Activated naive CD8-positive, alpha-beta T cell treated with anti-CD3 and anti-CD28 coated beads for 36 hours (primary cell): ENCODE measurements at places on chromosomes 7 and 10.

DNA sequence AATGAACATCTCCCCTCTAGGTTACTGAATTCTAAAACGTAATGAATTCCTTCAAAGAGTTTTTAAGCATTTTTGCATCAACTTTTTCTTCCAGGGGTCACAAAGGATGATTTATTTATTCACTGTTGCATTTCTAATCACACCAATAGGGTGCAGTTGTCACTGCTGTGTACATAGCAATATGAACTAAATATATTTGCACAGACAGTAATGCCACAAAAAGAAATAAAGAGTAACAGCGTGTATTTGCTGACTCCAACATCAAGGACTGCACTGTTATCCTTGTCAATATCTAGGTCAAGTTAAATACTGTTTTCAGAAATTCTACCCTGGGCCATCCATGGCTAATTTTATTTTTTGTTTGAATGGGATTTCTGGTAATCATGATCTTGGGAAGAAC lies 138.0 kb downstream of the FRMD4A start:
- no peaks in the 10 kb centered on the region for H3K36me3 ChIP-seq
- no peak for DNase-seq
- H3K27ac ChIP-seq, result no peak overlapping the region
- peaks cover 38% of the 10 kb centered on the region for H3K27me3 ChIP-seq
- H3K4me1 ChIP-seq, result peaks cover 2% of the 10 kb centered on the region
- no peak overlapping the region for H3K4me3 ChIP-seq

GRCh38 chr10:71971769-71972555 lies 7.8 kb downstream of the CHST3 start:
- no peak for DNase-seq
- no peaks in the 10 kb centered on the region for H3K27me3 ChIP-seq
- peaks cover 37% of the 10 kb centered on the region for H3K4me1 ChIP-seq
- H3K27ac ChIP-seq, result no peak overlapping the region

GRCh38 chr10:4736608-4737007 lies 89.4 kb upstream of the AKR1E2 start:
- no peak overlapping the region for H3K4me3 ChIP-seq
- H3K27me3 ChIP-seq, result peaks cover 20% of the 10 kb centered on the region
- DNase-seq, result no peak
- no peaks in the 10 kb centered on the region for H3K4me1 ChIP-seq
- H3K36me3 ChIP-seq, result no peaks in the 10 kb centered on the region

GRCh38 chr10:124058346-124059003 lies 34.9 kb downstream of the CHST15 start:
- no peak overlapping the region for H3K27ac ChIP-seq
- H3K4me1 ChIP-seq, result no peaks in the 10 kb centered on the region

DNA sequence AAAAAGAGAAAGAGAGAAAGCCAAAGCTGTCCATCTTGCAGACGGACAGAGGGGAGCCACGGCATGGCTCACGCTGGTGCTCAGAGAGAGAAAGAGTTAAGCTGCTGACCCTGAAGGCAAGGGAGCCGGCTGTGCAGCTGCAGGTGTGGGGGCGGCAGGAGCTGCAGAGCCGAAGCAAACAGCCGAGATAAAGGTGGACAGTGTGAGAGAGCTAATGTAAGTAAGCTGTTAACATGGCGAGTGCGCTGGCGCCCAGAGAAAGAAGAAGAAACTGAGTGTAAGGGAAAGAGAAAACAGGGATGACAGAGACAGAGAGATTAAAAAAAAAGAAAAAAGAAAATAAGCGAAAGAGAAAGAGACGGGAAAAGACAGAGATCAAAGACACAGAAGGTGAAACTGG lies 18.2 kb downstream of the COL17A1 start:
- DNase-seq, result no peak
- peaks cover 4% of the 10 kb centered on the region for H3K27me3 ChIP-seq
- no peaks in the 10 kb centered on the region for H3K4me1 ChIP-seq
- no peaks in the 10 kb centered on the region for H3K36me3 ChIP-seq
